ENCODE measurements at places on chromosomes 12 and 14. TPM values are rescaled to one million over a fixed set of nuclear protein-coding genes. Genes with fewer than 3 reads are reported as not detected.

Gene SMIM41
- total RNA-seq: 0.24 TPM

Gene KRT73
- not detected for total RNA-seq

Gene FOXG1
- total RNA-seq: not detected

Gene SLC6A15
- total RNA-seq: not detected

Gene AHNAK2
- total RNA-seq: not detected

- DNase-seq: no peak
Measured at GRCh38 chr12:51677284-51677968, 86.4 kb downstream of the SCN8A start.

GRCh38 chr14:34665785-34666435 lies 36.0 kb upstream of the SNX6 start:
- DNase-seq: no peak

DNA sequence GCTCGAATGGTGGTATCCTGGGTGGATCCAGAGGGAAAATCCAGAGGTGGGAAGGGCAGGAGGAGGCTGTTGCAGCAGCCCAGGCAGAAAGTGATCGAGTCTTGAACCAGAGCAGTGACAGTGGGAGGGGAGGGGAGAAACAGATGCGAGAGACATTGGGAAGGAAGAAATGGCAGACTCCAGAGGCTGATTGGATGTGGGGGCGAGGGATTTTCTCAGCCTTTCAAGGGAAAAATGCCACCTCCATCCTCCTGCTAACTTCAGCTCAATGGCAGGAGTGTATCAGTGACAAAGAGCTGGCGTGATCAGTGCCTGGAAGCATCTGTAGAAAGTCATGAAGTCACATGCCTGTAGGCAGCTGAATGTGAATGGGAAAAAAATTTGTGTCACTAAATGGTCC lies 38.6 kb upstream of the NRXN3 start:
- no peak for DNase-seq

DNA sequence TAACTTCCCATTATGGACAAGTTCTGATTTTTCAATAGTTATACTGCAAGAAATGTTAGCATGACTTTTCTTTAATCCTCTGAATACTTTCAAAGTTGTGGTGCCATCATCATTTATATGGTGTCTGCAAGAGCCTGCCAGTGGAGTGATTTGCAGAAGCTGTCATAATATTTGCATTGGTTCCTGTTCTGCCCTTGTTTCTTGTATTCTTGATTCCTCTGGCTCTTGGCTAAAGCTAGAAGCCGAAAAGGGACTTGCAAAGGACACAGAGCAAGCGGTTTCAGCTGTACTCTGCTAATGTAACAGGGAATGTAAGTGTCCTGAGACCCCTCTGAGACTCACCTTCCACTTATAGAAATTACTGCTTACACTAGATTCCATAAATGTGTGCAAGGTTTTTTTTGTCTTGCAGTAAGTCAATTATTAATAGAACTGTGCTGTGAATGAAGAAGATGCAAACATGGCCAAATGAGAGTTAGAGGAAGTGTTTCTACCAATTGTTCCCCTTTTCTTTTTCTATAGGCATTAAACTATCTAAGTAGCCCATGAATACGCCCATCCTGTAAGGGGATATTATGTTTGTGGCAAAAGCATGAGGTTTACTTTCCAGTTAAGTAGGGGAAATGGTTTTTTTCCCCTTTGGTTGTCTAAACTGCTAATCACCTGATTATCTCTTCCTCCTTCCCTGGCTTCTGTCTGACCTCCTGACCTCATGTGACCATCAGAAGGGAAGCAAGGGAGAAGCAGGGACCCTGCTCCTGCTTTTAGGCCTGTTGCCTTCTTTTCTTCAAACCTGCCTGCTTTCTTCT lies 5.3 kb downstream of the DYRK4 start:
- DNase-seq: no peak

- DNase-seq: no peak
Measured at GRCh38 chr12:75505706-75506312, 5.6 kb downstream of the KRR1 start.

DNA sequence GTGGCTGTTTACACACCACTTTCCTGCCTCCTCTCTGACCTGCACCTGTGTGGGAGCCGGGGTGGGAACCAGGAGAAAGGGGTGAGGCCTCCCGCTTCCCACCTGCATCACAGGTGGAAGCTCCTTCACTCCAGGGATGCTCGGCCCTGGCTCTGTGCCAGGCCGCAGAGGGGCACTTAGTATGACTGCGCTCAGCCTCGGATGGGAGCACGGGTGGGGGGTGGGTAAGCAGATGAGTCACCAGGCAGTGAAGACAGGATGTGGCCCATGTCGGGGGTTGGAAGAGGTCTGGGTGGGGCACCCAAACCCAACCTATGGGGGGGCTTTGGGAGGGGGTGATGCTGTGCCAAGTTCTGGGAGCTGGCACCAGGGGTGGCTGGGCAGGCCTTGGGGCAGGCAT lies 7.4 kb upstream of the CYP46A1 start:
- no peak for DNase-seq

GRCh38 chr12:20000229-20000849 lies 368.0 kb upstream of the PDE3A start:
- no peak for DNase-seq

- no peak for DNase-seq
Measured at GRCh38 chr14:58091883-58092630, 60.0 kb downstream of the ARMH4 start.

GRCh38 chr14:101584055-101584859 lies 23.0 kb downstream of the DIO3 start:
- no peak for DNase-seq

DNA sequence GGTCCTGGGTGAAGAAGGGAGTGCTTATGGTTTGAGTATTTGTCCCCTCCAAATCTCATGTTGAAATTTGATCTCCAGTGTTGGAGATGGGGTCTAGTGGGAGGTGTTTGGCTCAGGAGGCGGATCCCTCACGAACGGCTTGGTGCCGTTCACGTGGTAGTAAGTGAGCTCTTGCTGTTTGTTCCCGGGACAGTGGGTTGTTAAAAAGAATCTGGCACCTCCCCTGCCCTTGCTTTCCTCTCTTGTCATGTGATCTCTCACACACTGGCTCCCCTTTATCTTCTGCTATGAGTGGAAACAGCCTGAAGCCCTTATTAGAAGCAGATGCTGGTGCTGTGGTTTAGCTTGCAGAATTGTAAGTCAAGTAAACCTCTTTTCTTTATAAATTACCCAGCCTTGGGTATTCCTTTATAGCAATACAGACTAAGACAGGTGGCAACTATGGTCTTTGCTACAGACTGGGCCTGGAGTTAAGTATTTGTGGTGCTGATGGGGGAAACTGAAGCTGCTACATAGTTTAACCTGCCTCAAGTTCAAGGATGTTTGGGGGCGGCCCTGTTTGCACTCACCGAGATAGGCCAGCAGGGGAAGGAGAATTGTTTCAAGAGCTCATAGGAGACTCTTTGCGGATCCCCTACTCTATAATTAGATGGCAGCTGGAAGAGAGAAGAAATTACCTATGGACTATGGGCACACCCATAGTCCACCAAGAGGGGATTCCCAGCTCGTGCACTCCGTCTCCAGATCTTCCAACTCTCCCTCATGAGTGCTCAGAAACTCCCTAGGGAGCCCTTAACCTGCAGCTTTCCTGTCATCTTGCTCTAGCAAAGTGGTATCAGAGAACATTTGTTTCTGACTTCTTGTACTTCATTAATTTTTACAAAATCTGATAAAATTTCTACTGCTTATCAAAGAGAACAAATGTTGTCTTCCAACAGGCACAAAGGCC lies 164.6 kb downstream of the SLC15A5 start:
- DNase-seq: no peak

DNA sequence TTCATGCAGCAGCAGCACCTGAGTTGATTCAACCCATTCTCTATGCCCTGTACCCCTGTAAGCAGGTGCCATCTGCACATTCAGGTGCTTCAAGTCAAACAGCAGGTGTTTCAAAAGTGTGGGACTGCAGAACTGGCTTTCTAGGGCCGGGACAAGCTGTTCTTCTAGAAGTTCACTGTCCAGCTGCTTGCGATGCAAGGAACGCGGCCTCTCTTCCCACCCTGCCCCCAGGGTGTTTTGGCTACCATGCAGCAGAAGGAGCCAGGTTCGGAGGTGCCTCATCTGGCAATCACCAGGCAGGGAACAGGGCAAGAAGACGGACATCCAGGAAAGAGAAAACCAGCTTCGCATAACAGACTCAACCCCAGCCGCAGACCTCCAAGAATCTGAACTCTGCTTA lies 35.2 kb downstream of the TMEM132D start:
- DNase-seq: no peak

- DNase-seq: no peak
Measured at GRCh38 chr14:98290596-98290995, 981.4 kb downstream of the BCL11B start.
